Activated naive CD4-positive, alpha-beta T cell treated with anti-CD3 and anti-CD28 coated beads, Interleukin-2, amount 50 U/mL, for 16 hours (primary cell): ENCODE measurements at places on chromosomes 4 and X.

GRCh38 chr4:100657187-100657586 is 139.4 kb upstream of the EMCN start:
- DNase-seq = no peak

DNA sequence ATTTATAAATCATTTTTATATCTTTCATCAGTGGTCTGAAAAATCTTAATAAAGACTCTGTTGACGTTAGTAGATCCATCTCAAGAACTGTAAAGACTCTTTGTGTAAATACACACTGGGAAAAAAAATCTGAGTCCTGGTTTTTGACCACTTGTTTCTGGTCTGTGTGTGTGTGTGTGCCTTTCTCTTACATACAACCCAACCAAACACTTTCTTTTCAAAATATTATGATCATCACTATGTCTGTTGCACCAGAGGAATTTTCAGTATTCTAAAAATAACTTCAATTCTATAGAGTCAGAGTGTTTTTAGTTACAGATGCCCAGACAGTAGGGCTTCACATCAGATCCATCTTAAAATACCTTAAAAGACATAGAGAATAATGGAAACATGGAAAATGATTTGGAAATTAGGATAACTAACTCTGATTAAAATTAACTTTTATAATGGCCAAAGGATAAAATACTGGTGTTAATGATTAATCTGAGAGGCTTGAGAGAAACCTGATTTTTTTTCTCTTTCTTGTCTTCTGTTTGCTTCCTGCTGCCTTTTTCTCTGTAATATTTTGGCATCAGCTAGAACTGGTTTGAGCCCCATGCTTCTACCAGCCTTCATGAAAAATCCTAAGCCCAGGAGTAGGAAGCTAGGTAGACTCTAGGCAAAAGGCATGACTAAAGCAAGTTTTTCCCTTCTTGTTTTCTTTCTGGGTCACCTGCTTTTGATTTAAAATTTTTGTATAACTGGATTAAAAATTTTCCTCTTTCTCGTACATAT is 99.7 kb downstream of the ATXN3L start:
- no peak for DNase-seq

DNA sequence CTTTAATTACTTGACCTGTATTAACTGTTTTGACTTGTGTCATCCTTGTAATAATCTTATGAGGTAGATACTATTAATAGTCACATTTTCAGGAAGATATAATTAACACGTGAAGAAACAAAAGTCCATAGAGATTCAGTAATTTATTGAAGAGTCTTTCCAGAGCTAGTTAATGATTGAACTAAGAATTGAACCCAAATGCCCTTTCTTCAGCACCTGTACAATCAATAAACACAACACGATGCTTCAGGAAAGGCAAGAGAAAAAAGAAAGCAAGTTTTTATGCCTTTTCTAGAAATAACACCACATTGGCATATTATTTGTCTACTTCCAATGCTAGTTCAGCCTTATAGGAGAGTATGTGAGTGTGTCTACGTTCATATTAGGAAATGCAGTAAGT is 399.6 kb downstream of the NAF1 start:
- no peak for DNase-seq

DNA sequence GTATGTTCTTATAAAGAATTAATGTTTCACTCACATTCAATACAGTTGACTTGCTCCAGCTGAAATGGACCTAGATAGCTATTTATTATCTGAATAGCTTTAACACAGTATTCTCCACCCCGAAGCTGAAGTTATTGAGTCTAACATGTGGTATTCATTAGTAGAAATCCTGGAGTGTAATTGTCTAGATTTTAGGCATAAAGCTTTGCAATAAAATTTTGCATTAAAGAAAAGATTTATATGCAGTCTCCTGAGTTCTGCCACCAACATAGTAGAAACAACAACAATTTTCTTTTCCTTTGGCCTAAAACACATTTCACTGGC is 90.2 kb upstream of the DCLK2 start:
- no peak for DNase-seq

- DNase-seq = peak; percentile 82
Observed at GRCh38 chrX:7927259-7928167, at the start of gene PNPLA4. Gene PNPLA4 (minus strand): TSS chrX:7927413. CDS start chrX:7926119, 1,294 bp downstream.

- DNase-seq = no peak
Observed at GRCh38 chr4:11189756-11190155, 238.9 kb downstream of the HS3ST1 start.

DNA sequence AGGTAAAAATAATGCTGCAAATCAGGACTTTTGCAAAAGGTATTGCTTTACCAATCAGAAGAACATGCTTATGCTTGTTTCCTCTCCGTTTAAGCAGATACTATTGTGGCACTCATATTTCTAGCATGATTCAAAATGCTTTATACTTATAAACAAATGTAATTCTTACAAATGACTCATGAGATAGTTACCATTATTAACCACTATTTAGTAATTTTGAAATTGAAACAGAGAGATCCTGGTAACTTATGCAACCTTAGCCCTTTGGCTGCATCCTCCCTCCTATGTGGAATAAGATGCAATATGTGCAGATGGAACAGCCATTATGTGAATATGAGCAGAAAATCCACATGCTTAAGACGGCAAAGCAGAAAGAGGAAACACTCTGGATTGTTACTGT is 164.7 kb downstream of the PCDH18 start:
- no peak for DNase-seq

DNA sequence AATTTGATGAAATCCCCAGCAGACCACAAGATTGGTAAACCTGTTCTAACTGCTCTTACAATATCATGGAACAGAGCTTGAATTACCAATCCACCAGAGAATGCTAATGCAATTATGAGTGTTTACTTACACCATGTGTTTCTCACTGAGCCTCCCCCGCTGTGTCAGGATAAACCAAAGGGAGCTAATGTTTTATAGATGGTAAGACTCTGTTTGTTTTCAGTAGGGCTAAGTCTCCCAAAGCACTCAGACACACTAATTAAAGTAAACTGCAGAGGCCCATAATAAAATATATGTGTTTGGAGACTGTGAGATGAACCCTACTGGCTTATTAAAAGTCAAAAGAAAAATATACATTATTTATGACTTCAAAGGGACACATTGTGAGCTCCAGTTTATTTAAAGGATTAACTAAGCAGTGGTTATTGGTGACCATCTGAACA is 261.7 kb upstream of the FAM241A start:
- DNase-seq = no peak

DNA sequence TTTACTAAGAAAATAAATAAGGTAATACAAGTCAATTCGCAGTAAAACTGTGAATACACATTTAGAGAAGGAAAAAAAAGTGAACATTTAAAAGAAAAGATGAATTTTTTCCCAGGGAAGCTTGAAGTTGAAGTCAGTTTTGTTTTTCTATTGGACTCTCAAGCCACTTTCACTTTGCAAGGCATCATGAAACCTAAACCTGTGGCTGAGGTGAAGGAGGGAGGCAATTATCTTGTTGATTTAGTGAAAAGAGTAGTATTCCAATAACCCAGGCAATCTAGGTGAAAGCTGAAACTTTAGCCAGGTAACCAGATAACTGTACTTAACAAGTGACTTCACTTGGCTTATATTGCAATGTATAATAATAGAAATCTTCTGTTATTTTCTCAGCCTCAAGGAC is 138.6 kb downstream of the HDX start:
- DNase-seq = no peak

- DNase-seq = no peak
Observed at GRCh38 chr4:110442309-110442708, 33.6 kb upstream of the ENPEP start.

DNA sequence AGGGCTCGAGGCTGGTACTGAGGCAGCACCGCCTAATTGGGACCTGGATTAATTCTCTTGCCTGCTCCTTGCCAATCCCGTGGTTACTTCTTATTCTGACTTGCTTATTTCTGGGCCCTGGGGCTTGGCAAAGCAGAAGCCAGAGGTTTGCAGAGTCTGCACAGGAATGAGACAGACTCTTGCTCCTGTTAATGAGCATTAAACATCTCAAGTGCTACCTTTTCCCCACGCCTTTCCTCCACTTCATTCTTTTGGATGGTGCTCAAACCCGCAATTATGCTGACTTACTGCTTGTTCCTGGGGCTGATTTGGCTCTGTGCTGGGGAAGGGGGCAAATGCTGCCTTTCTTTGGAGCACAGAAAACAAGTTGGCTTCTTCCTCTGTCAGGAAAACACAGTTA is 16.5 kb upstream of the STOX2 start:
- DNase-seq = no peak

DNA sequence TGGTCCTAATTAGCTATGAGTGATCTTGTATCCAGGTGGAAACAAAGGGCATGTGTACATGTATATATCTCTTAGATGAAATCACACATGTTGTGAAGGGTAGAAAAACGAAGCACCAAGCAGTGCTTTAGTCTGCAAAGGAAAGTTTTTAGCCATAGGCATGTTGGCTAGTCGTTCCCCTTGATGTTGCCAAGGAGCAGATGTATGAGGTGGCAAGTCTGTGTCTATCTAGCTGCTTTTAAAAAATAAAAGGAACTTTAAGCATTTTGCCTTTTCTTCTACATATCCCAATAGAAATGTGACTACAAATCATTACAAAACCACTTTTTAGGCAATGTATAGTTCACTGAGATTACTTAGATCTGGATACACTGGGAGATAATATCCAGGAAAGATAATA is 63.1 kb downstream of the NSUN7 start:
- DNase-seq = no peak

DNA sequence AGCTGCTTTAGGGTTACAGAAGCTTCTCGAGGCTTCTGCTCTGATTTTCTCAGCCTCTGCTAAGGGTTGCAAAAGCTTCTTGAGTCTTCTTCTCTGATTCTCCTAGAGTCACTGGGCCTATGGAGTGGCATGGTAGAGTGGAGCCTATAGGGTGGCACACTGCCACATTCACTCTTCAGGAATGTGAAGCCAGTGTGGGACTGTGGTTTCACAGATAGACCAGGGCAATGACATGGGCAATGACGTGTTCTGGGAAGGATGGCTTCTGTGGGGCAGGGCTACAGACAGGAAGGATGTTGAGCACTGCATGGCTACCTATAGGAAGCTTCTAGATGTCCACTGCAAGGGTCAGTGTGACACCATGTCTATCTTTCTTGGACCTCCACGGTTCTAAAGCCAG is 11.0 kb upstream of the MAMLD1 start:
- DNase-seq = no peak
